ENCODE measurements at places on chromosomes 1 and 21. TPM values are rescaled to one million over a fixed set of nuclear protein-coding genes. Genes with fewer than 3 reads are reported as not detected.

Gene LAMC2
- 4.0 TPM for polyA plus RNA-seq

Gene CFAP74
- polyA plus RNA-seq: not detected

GRCh38 chr1:92567211-92567868, 80.6 kb upstream of the GFI1 start:
- DNase-seq: no peak

- DNase-seq: no peak
Measured at GRCh38 chr1:197343663-197344273, 75.7 kb downstream of the CRB1 start.

GRCh38 chr1:167687919-167688519, 33.8 kb upstream of the MPZL1 start:
- peak; percentile 81 for DNase-seq

- no peak for DNase-seq
Measured at GRCh38 chr1:53847980-53848379, 9.9 kb upstream of the NDC1 start.

Gene CD1B
- not detected for polyA plus RNA-seq

Gene LCE1B
- polyA plus RNA-seq: not detected

GRCh38 chr1:224605482-224606181, 10.5 kb upstream of the CNIH3 start:
- DNase-seq: no peak

Gene ACTA1
- polyA plus RNA-seq: 1.2 TPM

GRCh38 chr1:81867235-81867634, 66.5 kb downstream of the ADGRL2 start:
- DNase-seq: peak; percentile 38

- no peak for DNase-seq
Measured at GRCh38 chr1:237183963-237184540, 142.1 kb downstream of the RYR2 start.

DNA sequence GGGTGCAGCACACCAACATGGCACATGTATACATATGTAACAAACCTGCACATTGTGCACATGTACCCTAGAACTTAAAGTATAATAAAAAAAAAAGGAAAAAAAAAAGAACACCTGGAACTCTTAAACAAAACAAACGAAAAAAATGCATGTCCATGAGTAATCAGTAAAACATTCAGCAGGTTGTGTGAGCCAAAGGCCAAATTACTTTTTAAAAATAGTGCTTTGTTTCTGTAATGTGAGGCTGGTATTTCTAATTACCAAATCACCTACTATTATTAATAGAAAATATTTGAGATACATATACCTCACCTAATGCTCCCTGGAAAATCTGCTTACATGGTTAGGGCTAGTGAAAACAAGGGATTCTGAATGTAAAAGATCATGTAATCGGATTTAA, 294.4 kb upstream of the NR5A2 start:
- no peak for DNase-seq

GRCh38 chr1:18004278-18004677, 103.3 kb upstream of the IGSF21 start:
- DNase-seq: no peak

DNA sequence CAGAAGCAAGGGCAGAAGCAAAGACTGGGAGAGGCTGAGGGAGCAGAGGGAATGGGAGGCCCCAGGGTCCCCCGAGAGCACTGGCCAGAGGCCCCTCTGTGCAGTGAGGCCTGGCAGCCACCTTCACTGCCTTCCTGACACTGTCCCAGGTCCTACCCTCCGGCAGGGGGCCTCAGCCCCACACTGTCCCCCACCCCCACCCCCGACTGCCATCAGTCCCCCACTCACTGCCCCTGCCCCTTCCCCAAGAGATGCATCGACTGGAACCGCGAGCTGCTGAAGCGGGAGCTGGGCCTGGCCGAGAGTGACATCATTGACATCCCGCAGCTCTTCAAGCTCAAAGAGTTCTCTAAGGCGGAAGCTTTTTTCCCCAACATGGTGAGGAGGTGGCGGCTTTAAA, 13.0 kb upstream of the PADI6 start:
- peak; percentile 42 for DNase-seq

Gene MYCL
- 1.7 TPM for polyA plus RNA-seq

Gene FAM72C
- polyA plus RNA-seq: not detected

DNA sequence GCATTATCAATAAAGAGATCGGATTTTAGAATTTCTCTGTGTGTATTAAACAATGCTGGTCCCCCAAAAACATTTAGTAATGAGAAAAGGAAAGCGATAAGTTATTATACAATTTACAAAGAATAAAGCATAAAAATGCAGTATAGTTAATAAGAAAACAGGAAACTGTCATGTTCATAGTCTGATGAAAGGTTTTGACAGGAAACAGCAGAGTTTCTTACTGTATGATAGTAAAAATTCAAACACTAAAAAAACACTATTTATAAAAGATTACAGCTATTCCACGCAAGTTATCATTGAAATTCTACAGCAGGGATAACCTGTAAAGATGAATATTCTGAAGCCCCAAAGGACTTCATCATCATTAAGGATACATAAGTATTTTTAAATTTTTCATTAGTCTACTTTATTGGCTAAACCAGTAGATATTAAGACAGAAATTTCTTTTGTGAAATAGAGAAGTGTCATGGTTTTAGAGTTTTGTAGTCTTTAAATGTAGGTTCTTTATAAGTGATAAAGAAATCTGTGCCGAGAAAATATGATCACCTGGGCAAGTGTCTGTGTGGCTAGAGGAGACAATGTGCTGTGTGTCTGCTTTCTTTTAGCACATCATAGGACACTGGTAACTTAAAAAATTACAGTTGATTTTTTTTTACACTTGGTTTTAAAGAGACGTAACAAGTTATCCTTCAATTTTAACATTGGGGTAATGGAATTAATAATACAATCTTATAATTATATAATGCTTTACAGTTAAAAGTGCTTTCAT, 49.7 kb upstream of the GFI1 start:
- no peak for DNase-seq

GRCh38 chr1:3743421-3743820, 8.8 kb upstream of the CCDC27 start:
- no peak for DNase-seq

- no peak for DNase-seq
Measured at GRCh38 chr1:5565281-5566125, 426.7 kb downstream of the NPHP4 start.

DNA sequence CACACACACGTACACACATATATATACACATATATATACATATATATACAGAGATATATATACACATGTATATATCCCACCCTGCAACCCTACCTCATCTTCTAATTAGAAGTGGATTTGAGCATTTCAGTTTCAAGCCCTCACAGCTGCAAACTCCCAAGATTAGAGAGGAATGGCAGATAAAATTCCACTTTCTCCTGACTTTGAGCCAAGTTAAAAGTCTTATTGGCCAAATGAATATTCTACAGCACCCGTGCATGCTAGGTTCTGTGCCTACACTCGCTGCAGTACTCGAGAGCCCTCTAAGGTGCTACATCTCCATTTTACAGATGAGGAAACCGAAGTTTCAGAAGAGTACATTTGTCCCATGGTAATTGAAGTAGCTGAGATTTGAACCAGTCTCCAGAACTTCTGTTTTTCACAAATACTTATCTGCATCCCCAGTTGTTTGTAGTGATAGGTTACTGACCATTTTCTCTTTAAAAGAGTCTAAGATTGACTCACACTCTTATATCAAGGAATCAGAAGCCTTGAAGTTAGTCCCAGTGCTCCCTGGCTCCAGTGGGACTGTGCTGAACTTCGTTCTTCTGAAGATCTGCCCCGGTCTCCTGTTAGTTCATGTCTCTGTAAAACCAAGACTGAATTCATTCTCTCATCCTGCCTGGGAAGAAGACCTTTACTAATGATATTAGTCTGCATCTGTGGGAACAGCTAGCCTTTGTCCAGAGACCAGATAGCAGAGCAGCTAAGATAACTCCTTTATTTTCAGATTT, 292.1 kb downstream of the TM2D1 start:
- DNase-seq: no peak

Gene C8A
- not detected for polyA plus RNA-seq

DNA sequence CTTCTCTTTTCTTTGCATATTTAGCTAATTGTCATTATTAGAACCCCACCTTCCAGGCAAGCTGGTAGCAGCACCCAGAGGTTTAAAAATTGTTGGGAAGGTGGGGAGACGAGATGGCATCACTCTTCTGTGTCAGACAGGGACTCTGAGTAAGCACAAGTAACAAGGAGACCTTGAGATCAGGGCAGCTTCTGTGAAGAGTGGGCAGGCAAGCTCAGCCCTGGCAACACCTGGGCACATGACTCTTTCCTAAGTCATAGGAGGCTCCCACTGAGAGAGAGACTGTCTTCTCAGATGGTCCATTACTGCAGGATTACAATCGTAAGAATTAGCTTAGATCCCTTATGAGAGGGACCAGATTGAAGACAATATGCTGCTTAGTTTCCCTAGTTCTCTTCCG, 183.5 kb downstream of the BRINP2 start:
- no peak for DNase-seq

Gene FMOD
- 7.0 TPM for polyA plus RNA-seq

DNA sequence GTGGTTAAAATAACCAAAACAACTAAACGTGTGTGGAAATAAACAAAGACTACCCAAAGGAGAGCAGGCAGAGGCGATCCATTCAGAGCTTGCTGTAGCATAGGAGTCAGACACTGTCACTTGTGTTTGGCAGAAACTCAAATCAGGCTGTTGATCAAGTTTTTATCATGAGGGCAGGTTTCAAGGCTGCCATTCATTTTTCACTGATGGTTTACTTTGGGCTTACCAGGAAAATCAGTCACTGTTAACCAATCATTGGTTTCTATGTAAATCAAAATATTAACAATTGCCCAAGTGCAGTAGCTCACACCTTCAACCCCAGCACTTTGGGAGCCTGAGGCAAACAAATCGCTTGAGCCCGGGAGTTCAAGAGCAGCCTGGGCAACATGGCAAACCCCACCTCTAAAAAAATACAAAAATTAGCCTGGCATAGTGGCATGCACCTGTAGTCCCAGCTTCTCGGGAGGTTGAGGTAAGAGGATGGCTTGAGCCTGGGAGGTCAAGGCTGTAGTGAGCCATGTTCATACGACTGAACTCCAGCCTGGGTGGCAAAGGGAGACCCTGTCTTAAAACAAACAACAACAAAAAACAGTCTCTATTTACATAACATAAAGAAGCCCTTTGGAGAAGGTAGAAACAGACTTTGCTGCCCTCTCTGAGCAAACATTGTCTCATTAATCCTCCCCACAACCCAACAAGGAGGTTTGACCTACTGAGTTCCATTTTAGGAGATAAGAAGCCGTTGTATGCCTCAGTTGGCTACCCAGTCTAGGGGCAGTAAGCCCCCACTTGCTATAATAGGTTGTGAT, 21.1 kb upstream of the ETS2 start:
- no peak for DNase-seq

Gene S100A3
- polyA plus RNA-seq: 2.5 TPM

Gene REN
- polyA plus RNA-seq: 1,159 TPM

- DNase-seq: no peak
Measured at GRCh38 chr1:159122005-159122621, 45.5 kb upstream of the AIM2 start.

- DNase-seq: no peak
Measured at GRCh38 chr1:3151456-3151855, 82.5 kb downstream of the PRDM16 start.

DNA sequence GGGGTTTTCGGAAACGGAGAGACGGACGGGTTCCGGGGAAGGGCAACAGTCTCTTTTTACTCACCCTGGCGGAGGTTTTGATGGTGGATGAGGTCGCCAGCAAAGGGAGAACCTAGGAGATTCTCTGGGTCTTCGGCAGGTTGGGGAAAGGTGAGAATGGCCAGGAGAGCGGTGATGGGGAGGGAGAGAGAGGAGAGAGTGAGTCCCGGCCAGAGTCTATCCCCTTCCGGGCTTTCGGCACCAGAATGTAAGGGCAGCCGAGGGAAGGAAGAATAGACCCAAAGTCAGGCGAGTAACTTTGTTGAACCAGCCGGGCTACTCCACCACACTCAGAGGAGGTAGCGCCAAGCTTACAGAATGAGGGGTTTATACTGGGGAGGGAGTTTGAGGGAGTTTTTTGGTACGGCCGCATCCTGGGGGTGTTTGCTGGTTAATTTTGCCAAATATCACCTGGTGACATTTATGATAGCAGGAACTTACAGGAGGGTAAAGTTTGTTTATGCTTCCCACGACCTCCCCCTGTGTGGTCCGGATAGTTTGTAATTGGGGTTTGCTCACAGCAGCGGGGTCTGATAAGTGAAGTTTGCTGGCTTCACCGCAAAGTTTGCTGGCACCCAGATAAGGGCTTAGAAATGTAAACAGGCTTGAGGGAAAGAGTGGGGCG, 141.1 kb upstream of the ETV3 start:
- DNase-seq: no peak

DNA sequence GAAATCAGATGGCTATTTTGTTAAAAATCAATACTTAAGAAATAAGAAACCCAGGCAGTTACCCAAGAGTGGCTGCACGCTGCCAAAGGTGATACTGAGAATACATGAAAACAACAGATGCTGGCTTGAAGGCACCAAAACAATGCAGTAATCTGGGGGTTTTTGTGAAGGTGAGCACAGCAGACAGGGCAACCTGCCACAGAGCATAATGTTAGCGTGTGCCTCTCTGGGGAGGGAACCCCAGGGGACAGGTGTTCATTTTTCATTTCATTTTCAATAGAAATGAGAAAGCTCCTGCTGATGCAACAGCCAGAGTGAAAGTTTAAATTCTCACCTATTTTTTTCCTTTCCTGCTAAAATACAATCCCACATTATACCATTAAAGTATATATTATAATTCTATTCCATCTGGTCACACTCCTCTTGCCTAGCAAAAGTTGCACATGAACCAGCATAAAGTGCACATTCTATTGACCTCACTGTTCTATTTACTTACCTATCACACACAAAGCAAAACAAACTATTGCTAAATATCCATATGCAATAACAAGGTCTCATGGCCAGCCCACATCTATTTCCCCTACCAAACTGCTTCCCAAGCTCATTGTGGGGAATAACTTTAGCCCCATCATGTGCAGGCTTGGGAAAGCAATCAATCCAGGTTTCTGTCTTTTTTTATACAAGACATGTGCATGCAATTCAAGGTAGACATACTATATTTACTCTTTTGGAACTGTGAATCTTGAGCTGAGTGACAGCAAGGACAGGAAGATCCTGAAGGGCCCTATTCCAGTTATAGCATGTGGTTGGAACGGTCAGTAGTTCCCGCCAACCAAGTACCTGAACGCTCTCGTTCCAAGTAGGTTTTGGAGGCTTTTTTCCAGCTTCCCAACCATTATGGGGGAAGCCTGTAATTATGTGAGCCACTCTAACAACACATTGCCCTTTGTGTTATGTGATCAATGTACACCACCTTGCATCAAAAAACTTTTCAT, 173.6 kb downstream of the RERE start:
- DNase-seq: no peak

Gene DYNLT4
- polyA plus RNA-seq: not detected
